ENCODE measurements at places on chromosomes 13 and 19.

DNA sequence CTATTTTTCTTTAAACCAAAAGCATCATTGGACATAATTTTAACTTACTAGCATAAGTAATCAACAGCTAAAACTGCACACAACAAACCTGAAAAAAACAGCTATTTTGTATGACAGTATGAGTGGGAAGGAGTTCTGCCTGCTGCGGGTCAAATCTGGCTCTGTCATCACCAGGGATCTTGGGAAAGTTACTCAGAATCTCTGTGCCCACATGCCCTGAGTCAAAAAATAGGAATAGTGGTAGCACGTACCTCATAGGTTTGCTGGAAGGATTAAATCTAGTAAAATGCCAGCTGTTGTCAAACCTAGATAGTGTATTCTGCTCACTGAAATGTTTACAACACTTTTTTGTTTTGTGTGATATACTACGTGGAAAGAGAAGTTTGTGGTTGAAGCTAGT lies 1.1 kb downstream of the CLN5 start:
- DNase-seq, result peak; percentile 7

DNA sequence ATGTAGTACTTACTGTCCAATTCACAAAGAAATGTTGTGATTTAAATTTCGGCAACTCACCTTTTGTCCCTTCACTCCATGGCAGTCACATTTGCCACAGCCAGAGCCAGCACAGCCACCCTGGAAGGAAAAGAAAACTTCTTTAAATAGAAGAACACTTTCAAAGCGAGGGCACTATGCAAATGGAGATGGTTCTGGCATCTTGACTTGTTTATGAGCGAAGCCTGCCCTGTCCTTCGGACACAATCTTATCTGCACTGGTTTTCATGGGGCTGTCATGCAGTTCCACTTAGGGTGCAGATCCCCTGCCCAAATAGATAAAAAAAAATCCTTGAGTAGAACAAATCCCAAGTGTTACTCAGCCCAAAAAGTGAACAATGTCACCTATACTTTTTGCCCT lies 64.3 kb downstream of the COL4A1 start:
- DNase-seq, result no peak

DNA sequence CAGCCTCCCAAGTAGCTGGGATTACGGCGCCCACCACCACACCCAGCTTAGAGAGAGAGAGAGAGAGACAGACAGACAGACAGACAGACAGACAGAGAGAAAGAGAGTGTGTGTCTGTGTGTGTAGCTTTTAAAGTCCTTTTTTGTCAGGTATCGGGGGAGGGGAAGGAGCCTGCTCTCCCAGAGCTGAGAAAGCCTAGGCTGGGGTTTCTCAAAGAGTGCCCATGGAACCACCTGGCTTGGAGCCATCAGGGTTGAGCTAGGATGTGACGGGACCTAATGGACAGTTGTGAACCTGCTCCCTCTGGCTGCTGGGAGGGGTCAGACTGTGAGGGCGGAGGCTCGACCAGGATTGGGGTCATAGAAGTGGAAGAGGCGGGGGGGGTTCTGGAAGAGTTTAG lies 16.6 kb downstream of the RFX1 start:
- no peak for DNase-seq

- no peak for DNase-seq
Measured at GRCh38 chr13:25847635-25848626, 203.9 kb downstream of the SHISA2 start.

GRCh38 chr13:80245162-80245733 lies 95.7 kb downstream of the SPRY2 start:
- DNase-seq, result no peak
